Renal cortex interstitium (tissue), 15 donors: ENCODE measurements at places on chromosomes 16 and 17. TPM values are rescaled to one million over a fixed set of nuclear protein-coding genes. Genes with fewer than 3 reads are reported as not detected.

MEOX1 gene
- 14.3 TPM for polyA plus RNA-seq

LDAF1 gene
- polyA plus RNA-seq = 27.1 TPM

- no peak for DNase-seq
Measured at GRCh38 chr17:75695141-75695829, 26.0 kb upstream of the ITGB4 start.

C16orf92 gene
- not detected for polyA plus RNA-seq

USP31 gene
- polyA plus RNA-seq = 6.4 TPM
